ENCODE measurements at places on chromosomes 11 and 22.

- no peak for DNase-seq
Observed at GRCh38 chr22:37893583-37893983, 12.5 kb upstream of the MICALL1 start.

GRCh38 chr11:86247608-86248007 lies 3.1 kb downstream of the EED start:
- no peak for DNase-seq

- DNase-seq, result no peak
Observed at GRCh38 chr11:104654181-104654813, 244.0 kb downstream of the CASP12 start.

DNA sequence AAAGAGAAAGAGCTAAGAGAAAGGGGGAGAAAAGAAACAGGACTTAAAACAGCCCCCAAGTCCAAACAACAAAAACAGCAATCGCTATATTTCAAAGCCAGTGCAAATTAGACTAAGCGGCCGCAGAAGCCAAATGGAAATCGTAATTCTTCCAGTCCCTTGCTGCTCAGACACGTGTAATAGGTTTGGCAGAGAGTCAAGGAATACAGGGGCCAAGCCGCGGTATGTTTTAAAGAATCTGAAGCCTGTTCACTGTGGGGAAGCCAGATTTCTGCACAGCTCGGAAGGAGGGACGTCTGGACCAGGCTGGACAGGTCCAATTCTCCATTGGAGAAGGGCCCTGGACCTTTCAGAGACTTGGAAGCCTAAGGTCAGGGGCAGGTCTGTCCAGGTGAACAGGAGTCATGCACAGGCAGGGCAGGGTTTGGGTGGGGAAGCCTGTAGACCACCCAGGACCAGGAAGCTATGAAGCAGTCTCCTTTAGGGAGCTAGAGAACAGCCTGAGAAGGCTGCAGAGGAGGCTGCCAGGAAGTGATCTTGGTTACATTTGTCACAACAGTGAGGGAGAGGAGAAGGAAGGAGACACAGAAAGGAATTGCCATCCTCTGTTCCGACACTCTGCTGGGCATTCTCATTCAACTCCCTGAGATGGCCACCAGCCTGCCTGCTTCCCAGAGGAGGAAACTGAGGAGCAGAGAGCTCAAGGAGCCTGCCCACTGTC lies 265.5 kb upstream of the ISX start:
- no peak for DNase-seq

GRCh38 chr11:126930091-126930841 lies 70.3 kb downstream of the KIRREL3 start:
- no peak for DNase-seq

DNA sequence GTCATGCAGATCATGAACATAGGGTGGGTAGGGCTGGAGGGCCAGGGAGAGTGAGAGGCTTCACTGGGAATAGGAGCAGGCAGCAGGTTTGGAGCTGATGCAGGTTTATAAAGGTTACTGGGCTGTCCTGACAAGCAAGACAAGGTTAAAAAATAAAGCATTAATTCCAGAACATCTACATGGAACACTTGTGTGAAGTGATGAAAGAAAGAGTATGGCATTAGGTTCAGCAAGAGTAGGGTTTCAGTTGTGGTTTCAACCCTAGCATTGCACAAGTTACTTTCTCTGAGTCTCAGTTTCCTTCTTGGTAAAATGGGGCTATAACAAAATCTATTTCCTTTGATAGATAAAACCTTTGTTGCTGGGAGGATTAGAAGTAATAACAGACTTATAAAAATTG lies 114.6 kb upstream of the SESN3 start:
- DNase-seq, result peak; percentile 53

DNA sequence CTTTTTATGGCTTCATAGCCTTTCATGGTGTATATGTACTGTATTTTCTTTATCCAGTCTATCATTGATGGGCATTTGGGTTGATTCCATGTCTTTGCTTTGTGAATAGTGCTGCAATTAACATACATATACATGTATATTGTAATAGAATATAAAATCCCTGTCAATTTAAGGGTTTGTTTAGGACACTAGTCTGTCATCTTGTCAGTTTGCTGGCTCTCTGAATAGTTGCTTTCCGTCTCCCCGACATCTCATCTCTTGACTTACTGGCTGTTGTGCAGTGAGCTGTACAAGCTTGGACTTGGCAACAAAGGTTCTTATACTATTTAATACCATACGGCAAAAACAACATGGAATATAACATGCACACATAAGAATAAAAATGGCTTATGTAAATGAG lies 1487.5 kb downstream of the LRRC4C start:
- DNase-seq, result no peak

GRCh38 chr11:65435981-65436411 lies 13.4 kb downstream of the NEAT1 start:
- no peak for DNase-seq

GRCh38 chr22:42207918-42208317 lies 62.5 kb downstream of the TCF20 start:
- no peak for DNase-seq

DNA sequence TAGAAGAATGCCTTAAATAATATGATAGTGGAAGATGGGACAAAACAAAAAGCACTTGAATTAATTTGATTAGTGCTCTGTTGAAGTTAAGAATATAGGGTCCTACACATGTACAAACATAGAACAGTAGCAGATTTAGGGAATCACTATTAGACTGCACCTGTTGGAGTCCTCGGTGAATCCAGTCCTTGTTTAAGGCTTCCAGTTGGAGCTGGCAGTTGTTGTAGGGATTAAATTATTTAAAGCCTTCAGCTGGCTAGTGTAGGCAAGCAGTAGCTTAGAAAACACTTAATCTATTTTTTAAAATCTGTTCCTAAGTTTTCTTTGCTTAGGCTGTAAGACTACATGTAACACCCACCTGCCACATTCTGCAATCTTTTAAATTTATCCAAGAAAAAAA lies 24.5 kb upstream of the CSTF3 start:
- DNase-seq, result no peak

Data from activated CD4-positive, alpha-beta T cell treated with anti-CD3 and anti-CD28 coated beads, Interleukin-2, Interleukin-6, amounts not matched to agents 100 ng/mL and 50 ng/mL, durations not matched to agents 16 hours and 8 hours (primary cell).